ENCODE measurements at places on chromosomes 3 and 15.

DNA sequence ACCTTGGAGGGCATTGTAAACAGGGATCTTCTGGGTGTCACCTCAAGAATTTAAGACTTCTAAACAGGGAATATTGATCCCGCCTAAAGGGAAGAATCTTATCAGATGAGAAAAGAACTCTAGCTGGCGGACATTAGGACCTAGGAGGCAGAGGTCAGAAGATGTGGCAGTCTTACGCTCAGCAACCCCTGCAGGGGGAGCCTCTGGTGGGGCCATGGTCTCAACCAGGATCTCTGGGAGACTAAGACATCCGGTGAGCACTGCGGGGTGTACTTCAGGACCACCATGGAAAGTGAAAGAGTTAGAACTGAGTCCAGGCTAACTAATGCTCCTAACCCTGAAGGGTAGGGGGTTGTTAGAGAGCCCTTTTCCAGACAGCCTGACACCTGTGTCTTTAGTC lies 295.2 kb downstream of the VGLL3 start:
- DNase-seq, result no peak

DNA sequence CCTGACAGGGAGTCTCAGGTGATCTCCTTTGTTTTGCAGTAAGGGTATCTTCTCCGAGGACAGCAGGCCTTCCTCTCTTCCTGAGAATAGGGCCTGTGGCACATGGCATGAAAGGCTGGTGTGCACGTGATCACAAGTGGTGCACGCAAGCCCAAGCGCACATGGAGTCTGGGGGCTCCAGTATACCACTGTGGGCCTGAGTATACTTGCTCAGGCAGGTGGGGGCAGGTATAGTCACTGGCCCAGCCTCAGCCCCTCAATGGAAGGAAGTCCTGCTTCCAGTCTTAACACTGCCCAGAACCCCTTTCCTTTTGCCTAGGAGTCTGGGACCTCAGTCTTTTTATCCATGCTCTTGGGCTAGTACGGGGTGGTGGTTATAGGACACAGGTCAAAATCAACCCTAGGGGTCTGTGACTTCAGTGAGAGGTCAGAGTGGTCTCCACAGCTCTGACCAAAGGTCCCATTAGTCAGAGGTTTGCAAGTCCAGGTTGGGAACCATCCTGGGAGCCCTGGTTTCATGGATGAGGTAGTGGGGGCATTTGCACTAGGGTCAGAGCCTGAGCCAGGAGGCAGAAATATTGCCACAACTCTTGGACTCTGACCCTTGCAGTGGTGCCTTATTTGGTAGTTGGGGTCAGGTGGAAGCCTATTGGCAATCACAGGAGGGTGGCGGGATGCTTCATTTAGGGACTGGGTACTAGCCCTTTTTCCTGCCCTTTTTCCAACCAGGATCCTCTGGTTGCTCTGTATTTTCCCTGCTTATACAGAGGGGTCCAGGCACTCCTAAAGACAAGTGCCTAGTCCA lies 823 bp upstream of the CCDC71 start:
- DNase-seq, result no peak

DNA sequence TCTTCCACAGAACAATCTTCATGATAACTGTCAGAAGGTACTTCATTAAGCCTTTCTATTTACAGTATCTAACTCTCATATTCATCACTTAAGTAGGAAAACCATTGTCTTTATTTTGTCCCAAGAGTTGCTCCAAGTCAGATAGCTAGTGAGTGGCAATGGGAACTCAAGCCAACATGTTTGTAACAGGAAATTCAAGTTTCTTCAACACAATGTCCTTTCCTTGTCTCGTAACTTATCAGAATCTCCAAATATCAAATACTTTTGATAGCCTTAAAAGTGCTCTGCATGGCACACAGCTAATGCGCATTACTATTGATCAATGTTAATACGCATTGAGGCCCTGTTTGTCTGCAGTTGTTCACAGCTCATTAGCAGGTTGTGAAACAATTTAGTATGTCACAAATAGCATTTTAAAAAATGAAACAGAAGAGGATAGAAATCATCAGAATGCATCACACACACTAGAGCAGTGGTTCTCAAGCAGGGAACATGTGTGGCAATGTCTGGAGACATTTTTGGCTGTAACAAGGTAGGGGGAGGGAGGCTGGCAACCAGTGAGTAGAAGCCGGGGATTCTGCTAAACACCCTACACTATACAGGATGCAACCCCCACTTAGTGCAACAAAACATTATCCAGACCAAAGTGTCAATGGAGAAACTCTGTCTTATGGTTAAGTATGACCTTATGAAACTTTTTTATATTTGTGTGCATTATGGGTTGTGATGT lies 27.5 kb downstream of the BTLA start:
- DNase-seq, result no peak

- DNase-seq, result no peak
These were observed 34.9 kb upstream of the MEIS2 start for GRCh38 chr15:37135225-37135624.

DNA sequence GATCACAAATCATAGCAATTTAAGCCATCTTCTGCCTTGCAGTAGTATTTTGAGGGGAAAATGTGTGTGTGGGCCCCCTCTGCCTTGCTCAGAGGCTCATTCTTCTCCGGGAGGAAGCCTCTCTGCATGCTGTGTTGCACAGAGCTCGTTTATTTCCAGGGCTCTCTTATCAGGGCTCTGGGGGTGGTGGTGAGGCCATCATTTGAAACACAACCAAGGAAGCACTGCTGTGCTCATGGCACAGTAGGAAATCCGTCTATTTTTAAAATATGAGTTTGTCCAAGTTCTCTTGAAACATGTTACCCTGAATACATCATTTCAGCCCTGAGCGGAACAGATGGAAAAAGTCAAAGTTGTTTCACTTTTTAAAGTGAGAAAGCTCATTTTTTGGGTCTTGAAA lies 369.0 kb upstream of the CFAP20DC start:
- no peak for DNase-seq

Data from memory B cell (primary cell).